Amniotic stem cell (primary cell): ENCODE measurements at places on chromosomes 7 and 10.

GRCh38 chr7:2626498-2627117 is 5.2 kb upstream of the TTYH3 start:
- no peak for DNase-seq

- DNase-seq, result peak; percentile 53
Observed at GRCh38 chr10:21372651-21373410, 152.7 kb downstream of the SKIDA1 start.

DNA sequence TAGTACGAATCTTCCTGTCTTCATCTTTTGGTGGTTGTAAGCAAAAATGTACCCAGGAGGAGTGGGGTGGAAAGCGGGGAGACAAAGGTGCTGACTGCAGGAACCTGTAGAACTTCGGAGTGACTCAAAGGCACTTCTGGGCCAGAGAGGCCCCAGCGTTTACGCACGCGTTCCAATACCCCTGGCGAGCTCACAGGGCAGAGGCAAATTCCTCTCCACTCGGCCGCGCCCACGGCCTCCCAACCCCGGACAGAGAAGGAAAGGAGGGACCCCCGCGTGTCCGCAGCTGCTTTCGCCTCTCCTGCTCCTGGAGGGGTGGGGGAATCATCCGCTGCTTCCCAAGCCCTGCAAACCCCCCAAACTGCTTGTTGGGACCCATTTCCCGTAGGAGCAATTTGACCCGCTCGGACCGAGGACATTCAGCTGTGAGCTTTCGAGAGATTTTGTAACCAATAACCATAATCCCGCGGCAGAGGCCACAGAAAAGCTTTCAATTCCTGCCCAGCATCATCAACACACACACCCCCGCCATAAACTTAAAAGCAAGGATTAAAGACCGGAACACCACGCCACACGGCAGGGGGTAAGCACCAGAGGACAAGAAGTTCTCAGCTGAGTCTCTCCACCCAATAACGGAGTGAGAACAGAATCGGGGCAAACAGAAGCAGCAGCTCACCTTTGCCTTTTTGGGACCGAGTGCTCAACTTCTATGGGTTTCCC is 2.3 kb downstream of the IGF2BP3 start:
- DNase-seq, result no peak

- no peak for DNase-seq
Observed at GRCh38 chr10:98326621-98327027, 58.6 kb upstream of the LOXL4 start.

- DNase-seq, result no peak
Observed at GRCh38 chr10:16242859-16243613, 193.8 kb upstream of the PTER start.
